SJSA1 (cell line): ENCODE measurements at places on chromosomes 7 and 10. TPM values are rescaled to one million over a fixed set of nuclear protein-coding genes. Genes with fewer than 3 reads are reported as not detected.

DNA sequence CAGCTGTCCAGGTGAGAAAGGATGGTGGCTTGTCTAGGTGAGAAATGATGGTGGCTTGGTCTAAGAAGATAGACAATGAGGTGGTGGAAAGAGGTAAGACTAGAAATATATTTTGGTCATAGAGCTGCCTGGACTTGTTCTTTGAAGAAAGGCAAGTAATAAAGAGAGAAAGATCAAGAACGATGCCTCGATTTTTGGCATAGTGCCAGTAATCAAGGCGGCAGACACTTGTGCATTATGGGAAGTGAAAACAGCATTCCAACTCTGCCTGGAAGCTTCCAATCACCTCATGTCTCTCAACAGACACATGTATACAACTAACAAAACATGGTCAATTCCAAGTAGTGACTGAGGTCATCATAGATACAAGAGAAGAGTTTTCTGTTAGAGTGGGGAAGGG, 423.8 kb upstream of the NRP1 start:
- no peak overlapping the region for H3K27ac ChIP-seq
- no peaks in the 10 kb centered on the region for H3K27me3 ChIP-seq
- H3K4me1 ChIP-seq: no peaks in the 10 kb centered on the region
- H3K4me3 ChIP-seq: no peak overlapping the region

- no peak for DNase-seq
- H3K27ac ChIP-seq: no peak overlapping the region
- H3K36me3 ChIP-seq: no peaks in the 10 kb centered on the region
- no peaks in the 10 kb centered on the region for H3K27me3 ChIP-seq
- H3K4me1 ChIP-seq: peaks cover 21% of the 10 kb centered on the region
Observed at GRCh38 chr10:127916826-127917225, 9.9 kb downstream of the PTPRE start.

DNA sequence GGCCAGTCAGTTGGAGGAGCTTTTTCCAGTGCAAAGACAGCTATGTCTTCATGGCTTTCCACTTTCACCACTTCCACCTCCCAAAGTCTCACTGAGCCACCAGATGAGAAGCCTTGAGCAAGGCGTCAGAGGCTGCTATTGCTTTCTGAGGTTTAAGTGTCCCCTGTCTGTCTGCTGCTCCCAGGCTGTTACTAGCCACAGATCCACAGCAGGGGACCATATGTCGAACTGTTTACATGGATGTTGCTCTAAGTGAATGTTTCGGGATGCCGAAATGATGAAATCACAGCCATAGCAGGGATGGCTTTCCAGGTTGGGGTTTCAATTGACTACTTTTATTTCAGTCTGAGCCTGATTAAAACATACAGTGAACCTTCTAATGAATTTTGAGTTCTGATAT, 88.5 kb downstream of the AVL9 start:
- peaks cover 69% of the 10 kb centered on the region for H3K4me1 ChIP-seq
- no peaks in the 10 kb centered on the region for H3K27me3 ChIP-seq
- H3K36me3 ChIP-seq: peaks cover 69% of the 10 kb centered on the region

GRCh38 chr7:138746073-138746472, 44.9 kb upstream of the SVOPL start:
- no peak overlapping the region for H3K4me3 ChIP-seq
- no peak overlapping the region for H3K27ac ChIP-seq
- H3K36me3 ChIP-seq: no peaks in the 10 kb centered on the region

The UNCX gene
- total RNA-seq: not detected in 2 replicates
